ENCODE measurements at places on chromosomes 2 and 18.

DNA sequence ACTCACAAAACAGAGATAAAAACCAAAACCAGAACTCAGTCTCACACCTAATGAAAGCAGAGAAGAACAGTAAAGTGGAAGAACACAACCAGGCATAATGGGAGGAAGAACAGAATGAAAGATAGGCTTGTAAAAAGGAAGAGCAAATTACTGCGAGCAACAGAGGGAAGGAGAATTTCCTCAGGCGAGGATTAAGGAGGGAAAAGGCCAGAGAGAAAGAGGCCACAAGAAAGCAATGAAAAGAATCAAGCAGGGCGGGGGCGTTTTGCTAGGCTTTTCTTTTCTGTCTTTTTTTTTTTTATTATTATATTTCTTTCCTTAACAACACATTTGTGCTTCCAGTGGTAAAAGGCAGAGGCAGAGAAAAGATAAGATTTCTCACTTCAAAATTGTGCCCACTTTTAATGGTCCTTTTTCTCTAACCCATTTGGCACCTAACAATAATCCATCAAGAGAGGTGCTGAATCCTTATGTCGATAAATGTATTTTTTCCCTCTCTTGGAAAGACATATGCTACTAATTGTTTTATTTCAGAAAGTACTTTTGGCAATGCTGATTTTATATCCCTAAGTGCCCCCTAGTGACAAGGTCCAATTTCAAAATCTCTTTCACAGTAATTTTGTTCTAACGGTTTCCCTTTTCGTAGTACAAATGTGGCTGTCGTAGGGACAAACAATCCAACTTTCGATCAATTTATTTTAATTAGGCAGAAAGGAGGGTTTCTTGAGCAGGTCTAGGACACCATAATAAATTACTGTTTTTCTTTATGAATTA lies 138.7 kb upstream of the AQP4 start:
- DNase-seq: no peak

- no peak for DNase-seq
Measured at GRCh38 chr2:3649581-3649980, 8.4 kb upstream of the ALLC start.

- DNase-seq: no peak
Measured at GRCh38 chr2:140998577-140998976, 1132.2 kb downstream of the LRP1B start.

DNA sequence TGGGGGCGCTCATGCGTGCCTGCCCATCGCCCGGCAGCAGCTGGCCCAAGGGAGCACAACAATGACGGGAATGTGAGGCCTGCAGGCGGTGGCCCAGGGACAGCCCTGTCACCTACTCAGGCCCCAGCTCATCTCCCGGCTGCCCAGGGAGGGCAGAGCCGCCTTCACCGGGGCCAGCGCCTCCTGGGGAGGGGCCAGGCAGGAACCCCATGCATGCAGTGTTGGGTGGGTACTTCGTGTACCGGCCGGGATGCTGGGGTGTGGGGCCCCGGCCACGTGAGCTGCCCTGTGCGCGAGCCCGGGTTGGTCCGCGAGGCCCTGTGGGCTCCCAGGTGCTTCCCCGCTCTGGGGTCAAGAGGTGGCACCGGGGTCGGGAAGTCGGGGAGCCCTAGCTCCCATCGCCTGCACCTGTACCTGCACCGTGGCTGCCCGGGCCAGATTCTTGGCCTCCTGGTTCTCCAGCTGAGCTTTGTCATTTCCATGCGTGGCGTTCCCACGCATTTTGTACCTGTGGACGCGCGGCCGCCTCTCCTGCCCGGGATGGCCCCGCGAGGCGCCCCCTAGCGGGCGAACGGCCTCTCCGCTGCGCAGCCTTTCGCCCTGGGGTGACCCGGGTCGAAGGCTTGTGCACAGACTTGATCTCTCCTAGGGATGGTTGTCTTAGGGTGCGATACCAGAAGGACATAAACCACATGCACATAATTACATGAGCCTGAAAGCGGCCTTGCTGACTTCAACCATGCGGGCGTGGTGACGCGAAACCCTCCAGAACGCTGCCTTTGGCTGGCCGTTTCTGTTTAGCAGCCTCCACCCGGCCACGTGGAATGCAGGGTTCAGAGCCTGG lies 950 bp downstream of the KLHL30 start:
- no peak for DNase-seq

DNA sequence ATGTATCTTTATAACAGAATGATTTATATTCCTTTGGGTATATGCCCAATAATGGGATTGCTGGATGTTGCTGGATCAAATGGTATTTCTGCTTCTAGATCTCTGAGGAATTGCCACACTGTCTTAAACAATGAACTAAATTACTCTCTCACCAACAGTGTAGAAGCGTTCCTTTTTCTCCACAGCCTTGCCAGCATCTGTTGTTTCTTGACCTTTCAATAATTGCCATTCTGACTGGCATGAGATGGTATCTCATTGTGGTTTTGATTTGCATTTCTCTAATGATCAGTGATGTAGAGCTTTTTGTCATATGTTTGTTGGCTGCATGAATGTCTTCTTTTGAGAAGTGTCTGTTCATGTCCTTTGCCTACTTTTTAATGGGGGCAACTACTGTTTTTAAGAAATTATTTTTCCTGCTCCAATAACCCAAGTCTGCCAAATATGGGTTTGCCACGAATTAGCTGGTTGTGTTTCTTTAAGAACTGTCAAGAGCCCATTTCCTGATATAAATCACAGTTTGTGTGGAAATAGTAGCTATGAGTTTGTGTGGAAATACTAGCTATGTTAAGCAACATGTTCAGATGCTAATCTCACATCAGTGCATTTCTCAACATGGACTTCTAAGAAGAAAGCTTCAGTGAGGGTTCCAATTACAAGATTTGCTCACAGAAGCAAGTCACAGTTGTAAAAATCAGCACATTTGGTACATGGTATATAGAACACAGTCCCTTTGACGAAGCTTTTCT lies 259.4 kb downstream of the ANAPC1 start:
- DNase-seq: no peak
